ENCODE measurements at places on chromosomes 4 and X. TPM values are rescaled to one million over a fixed set of nuclear protein-coding genes. Genes with fewer than 3 reads are reported as not detected.

XPNPEP2 gene
- 0.97 TPM for total RNA-seq

NHSL2 gene
- 3.2 TPM for total RNA-seq

MAGED2 gene
- total RNA-seq: 95.6 TPM

NKX3-2 gene
- not detected for total RNA-seq

DNA sequence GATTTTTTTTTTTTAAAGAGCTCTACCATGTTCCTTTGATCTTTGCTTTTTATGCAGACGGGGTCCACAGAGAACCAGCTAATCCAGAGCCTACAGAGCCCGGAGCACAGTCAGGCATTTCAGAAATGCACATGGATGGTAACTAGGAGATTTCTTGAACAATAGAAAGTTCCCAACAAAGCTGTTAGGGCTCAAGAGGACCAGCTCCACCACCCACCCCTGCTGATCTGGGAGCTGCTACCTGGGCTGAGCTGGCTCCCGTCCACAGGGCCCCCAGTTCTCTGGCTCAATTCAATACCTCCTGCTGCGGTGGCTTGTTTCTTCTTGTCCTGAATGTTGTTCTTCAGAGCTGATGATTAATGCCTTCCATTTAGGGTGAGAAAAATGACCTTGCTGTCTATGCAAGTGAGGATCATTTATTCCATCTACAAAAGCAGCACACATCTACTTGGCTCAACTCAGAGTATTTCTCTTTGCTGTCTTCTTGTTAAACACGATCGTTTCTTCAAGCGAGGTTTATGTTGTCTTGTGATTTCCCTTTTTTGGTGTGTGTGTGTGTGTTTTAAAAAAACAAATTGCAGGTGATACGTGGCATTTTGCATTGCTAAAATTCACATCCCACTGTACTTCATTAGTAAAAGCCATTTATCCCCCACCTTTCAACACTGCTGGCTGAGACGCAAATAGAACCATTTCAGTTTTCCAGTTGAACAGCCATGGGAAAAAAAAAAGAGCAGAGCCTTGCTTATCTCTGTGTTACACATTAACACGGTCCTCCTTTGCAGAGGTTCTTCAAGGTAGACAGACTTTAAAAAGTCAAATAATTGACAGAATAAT lies 31.3 kb downstream of the IGFBP7 start:
- no peak for DNase-seq

DNA sequence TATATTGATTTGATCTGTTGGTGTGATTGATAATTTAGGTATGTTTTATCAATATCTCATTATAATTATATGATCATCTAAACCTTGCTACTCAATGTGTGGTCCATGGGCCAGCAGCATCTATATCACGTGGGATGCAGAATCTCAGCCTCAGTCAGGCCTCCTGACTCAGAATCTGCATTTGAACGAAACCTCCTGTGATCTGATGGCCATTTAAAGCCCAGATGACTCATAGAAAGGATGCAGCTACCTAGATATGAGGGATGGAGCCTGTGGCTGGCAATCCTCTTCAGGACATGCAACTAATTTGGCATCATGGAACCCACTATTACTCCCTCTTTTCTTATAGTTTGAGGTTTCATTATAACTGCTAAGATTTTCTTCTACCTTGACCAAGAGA lies 11.3 kb upstream of the CHRNA9 start:
- DNase-seq: no peak

DNA sequence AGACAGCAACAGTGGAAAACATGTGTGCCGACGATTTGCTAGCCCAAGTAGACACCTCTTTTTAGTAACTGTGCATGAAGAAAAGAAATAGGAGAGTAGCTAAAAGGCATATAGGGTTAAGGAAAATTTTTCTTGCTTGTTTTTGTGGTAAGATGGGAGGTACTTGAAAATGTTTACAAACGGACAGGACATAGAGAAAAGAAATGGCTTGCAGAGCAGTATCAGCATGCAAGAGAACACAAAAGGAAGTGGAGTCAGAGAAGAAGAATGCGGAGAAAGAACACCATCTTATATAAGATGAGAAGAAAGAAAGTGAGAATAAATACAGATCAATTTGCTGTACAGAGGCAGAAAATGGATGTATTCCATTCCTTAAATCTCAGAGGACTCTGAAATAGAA lies 263.7 kb upstream of the ETNPPL start:
- no peak for DNase-seq

DNA sequence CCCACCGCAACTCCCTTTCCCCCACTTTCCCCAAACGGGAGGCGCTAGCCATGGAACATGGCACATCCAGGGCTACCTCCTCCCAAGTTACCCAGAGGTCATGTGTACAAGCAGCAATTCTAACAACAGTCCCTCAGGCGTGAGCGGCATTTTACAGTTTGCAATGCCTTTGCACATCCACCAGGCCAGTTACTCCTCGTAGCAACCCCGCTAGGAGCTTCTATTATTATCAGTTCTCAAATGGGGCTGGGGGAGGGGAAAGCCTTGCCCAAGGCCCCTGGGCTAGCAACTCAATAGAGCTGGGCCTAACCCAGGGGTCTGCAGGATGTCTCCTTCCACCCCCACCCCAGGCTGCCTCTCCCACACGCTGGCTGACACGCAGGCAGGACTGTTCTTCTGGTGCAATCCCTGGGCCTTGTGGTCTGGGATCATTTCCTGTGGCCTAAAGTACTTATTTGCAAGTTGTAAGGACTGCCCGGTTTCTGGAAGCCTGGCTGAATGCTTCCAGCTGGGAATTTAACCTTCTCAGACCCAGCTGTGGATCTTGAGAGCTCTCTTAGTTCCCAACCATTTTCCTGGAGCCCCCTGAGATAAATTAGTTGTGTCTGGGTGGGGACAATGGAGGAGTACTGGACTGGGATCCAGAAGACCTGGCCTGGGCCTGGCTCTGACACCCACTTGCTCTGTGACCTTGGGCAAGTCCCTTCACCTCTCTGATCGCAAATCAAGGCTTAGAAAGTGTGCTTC lies 27.7 kb downstream of the PJA1 start:
- DNase-seq: no peak

GRCh38 chr4:86935566-86935852 lies 698 bp downstream of the AFF1 start:
- DNase-seq: peak; percentile 46

DNA sequence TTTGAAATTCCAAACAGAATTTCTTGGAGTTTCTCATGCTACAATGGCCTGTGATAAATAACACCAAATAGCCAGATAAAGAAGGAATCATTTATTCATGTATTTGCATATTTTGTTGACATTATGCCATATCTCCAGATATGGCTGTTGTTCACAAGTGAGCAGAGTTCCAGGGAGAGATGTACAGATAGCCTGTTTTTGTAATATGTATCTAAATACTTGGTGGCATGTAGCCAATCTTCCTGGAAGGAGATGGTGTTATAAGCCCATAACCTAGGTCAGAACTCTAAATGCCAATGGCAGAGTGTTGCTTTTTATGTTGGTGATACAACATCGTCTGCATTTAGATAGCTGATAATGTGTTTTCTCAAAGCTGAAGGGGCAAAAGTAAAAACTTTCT lies 292.2 kb downstream of the FBXO8 start:
- DNase-seq: no peak

- no peak for DNase-seq
Measured at GRCh38 chrX:138858951-138859350, 147.4 kb upstream of the FGF13 start.

DNA sequence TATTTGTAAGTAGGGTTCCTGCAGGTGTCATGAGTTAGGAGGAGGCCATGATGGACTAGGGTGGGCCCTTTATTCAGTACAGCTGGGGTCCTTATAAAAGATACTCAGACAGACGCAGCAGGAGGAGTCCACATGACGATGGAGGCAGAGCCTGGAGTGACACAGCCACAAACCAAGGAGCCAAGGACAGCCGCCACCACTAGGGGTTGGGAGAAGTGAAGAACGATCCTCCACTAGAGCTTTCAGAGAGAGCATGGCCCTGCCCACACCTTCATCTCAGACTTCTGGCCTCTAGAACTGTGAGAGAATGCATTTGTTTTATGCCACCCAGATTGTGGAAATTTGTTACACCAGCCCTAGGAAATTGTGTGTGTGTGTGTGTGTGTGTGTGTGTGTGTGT lies 31.1 kb downstream of the JAKMIP1 start:
- DNase-seq: no peak

DNA sequence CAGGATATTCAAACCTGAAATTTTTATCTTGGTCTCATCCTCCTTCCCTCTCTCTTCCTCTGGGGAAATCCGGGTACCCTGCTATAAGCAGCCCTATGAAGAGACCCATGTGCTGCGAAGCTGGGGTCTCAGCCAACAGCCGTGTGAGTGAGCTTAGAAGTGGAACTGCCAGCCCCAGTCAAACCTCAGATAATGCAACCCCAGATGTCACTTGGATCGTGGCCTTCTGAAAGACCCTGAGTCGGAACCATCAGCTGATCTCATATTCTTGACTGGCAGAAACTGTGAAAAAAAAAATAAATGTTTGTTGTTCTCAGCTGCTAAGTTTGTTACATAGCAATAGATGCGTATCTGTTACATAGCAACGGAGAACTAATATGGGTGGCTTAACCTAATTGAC lies 198.1 kb upstream of the NPY2R start:
- DNase-seq: no peak

- no peak for DNase-seq
Measured at GRCh38 chr4:70722199-70722791, 531 bp downstream of the RUFY3 start.

GRCh38 chrX:66023385-66024091 lies 16.3 kb downstream of the VSIG4 start:
- DNase-seq: no peak

Measured in psoas muscle (tissue), 8 donors.